Heart left ventricle (tissue), 16 donors: ENCODE measurements at places on chromosomes 5 and 9. TPM values are rescaled to one million over a fixed set of nuclear protein-coding genes. Genes with fewer than 3 reads are reported as not detected.

Gene SV2C
- total RNA-seq: 0.14 TPM

Gene FBP2
- total RNA-seq: not detected

Gene SPAG8
- 3.2 TPM for total RNA-seq

DNA sequence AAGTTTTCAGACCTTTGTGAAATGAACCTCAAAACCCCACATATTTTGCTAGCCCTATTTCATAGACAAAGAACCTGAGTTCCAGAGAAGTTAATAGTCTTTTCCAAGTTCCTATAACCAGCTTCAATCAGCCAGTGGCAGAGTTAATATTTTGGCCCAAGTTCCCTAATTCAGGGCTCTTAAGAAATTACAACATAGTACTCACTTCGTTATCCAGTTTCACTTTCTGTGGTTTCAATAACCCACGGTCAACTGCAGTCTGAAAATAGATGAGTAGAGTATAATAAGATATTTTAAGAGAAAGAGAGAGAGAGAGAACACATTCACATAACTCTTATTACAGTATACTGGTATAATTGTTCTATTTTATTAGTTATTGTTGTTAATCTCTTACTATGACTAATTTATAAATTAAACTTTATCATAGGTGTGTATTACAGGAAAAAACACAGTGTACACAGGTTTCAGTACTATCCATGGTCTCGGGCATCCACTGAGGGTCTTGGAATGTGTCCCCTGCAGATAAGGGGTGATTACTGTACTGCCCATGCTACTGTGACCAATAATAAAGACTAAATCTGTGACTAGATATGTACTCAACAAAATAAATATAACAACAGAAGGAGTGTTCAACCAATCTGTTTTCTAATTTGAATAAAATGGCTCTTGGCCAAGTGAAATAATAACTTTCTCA is 9.3 kb upstream of the MYOT start:
- DNase-seq: no peak
- peaks cover 12% of the 10 kb centered on the region for H3K4me1 ChIP-seq
- H3K27ac ChIP-seq: peak overlapping the region; percentile 60
- H3K36me3 ChIP-seq: peaks cover 4% of the 10 kb centered on the region
- H3K27me3 ChIP-seq: no peaks in the 10 kb centered on the region

DNA sequence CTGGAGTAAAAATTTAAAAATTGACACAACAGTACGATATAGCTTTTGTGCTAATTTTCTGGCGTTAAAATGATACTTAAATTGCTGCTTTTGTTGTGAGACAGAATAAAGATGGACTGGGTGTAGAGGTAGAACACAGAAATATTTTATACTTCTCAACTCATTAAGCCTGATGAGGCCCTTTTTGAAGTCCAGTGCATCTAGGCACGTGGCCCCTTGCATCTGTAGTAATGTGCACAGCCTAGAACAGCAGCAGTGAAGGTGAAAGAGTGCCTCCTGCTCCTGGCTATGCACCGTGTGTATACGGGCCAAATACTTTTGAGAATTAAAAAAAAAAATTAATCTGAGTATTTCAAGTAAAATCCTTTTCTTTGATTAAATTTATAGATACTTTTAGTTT is 115.6 kb downstream of the XRCC4 start:
- no peak overlapping the region for H3K4me3 ChIP-seq
- H3K27me3 ChIP-seq: no peaks in the 10 kb centered on the region
- DNase-seq: no peak
- no peaks in the 10 kb centered on the region for H3K4me1 ChIP-seq
- no peak overlapping the region for H3K27ac ChIP-seq

DNA sequence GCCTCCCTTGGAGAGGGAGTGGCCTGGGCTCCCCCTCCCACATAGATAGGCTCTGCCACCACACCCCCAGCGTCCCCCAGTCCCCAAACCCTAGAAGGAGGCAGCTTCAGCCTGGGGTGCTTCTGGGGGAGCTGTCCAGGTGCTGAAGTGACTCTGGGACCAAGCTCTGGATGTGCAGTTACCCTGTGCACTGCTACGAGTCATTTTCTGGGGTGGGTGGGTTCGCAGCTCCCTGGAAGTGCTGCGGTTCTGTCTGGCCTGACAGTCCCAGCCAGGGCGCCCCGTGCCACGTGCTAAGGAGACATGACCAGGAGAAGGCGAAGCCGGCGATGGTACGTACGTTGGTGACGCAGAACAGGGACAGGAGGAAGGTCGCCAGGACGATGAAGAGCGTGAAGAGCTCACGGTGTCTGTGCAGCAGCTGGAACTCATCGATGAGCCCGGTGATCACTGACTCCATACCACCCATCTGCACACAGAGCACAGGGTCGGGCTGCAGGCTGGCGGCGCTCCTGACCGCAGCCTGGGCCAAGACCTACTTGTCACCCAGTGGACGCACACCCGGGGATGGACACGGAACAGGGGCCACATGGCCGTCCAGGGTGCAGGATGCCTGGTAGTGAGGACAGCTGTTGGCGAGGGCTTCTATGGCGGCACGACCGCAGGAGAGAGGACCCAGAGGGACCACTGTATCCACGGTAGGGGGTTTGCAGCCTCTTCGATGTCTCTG is 35.7 kb downstream of the SLC6A3 start:
- no peaks in the 10 kb centered on the region for H3K4me1 ChIP-seq
- no peak overlapping the region for H3K4me3 ChIP-seq
- H3K27me3 ChIP-seq: peaks cover 12% of the 10 kb centered on the region
- no peaks in the 10 kb centered on the region for H3K36me3 ChIP-seq

Gene RLN2
- not detected for total RNA-seq

Gene ECM2
- total RNA-seq: 10.1 TPM

Gene MEIKIN
- not detected for total RNA-seq

DNA sequence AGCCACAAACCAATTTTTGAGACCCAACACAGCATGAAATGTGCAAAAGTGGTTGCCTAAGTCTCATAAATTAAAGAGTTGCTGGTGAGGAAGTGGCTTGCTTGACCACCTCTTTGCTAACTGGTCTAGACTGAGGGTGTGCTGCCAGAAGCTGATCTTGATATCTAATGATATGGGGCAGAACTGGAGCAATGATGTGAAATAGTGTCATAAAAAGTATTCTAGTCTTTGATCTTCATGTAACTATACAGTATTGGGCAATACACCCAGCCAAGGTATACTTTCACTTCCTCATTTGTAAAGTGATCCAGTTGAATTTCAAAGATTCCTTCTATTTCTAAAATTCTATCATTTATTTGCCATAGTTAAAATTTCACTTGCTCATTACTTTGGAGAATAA is 5.9 kb upstream of the YTHDC2 start:
- H3K4me3 ChIP-seq: no peak overlapping the region
- H3K4me1 ChIP-seq: peaks cover under 1% of the 10 kb centered on the region
- no peaks in the 10 kb centered on the region for H3K36me3 ChIP-seq
- H3K27ac ChIP-seq: no peak overlapping the region
- no peak for DNase-seq

Gene ARID3C
- total RNA-seq: not detected

DNA sequence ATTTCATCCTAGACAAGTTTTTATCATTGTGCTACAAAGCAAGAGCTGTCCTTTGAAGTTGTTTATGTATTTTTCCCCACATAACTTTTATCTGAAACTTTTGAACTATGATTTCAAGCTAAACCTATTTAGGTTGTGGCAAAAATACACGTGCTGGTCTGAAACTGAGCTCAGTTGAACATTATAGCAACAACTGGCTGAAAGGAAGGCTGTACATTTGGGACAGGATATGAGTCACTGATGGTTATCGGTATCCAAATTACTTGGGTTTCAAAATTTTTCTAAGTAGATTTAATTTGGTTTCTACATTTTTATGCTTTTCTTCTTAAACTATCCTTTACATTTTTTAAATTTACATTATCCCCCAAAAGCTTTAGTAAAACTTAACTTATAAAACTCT is 627.3 kb upstream of the NUDT12 start:
- no peak overlapping the region for H3K4me3 ChIP-seq
- H3K27ac ChIP-seq: no peak overlapping the region
- H3K36me3 ChIP-seq: no peaks in the 10 kb centered on the region
- H3K27me3 ChIP-seq: no peaks in the 10 kb centered on the region
- no peaks in the 10 kb centered on the region for H3K4me1 ChIP-seq
- DNase-seq: no peak

GRCh38 chr5:179268399-179268952 is 76.8 kb downstream of the ADAMTS2 start:
- H3K27me3 ChIP-seq: no peaks in the 10 kb centered on the region
- DNase-seq: no peak
- H3K27ac ChIP-seq: no peak overlapping the region

Gene NPDC1
- total RNA-seq: 72.4 TPM

Gene ORM2
- total RNA-seq: not detected

Gene PCDHB12
- total RNA-seq: 2.4 TPM

Gene CER1
- total RNA-seq: not detected

DNA sequence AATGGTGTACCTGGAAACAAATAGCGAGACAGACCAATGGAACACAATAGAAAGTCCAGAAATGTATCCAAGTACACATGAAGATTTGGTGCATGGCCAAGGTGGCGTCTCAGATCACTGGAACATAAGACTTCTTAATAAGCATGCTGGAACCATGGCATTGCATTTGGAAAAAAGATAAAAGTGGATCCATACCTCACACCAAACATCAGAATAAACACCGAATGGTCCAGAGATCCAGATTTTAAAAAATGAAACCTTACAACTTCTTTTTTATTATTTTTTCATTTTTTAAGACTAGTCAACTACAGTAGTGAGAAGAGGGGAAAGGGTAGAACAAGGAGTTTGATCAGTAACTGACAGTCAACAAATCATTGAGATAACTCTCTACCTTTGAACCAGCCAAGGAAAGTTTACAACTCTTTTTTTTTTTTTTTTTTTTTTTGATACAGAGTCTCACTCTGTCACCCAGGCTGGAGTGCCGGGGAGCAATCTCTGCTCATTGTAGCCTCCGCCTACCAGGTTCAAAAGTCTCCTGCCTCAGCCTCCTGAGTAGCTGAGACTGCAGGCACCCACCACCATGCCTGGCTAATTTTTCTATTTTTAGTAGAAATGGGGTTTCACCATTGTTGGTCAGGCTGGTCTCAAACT is 8.8 kb upstream of the DUSP1 start:
- no peaks in the 10 kb centered on the region for H3K36me3 ChIP-seq
- H3K27ac ChIP-seq: no peak overlapping the region
- H3K4me1 ChIP-seq: peaks cover 42% of the 10 kb centered on the region

DNA sequence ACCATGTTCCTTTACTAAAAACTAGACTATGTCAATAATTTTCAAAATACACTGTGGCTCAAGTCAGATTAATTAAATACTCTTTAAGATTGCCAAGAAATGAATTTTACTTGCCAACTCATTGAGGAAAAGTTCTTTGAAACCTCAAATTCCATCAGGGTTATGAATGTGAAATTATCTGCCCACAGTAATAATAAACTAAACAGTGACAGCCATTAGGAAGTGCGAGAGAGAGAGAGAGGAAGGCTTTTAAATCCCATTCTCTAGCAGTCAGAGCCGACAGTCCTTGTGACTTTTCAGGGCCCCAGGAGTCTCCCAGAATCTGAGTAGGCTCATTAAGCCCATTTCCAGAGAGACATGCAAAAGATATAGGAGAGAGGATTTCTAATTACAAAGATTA is 236.1 kb downstream of the MARCHF11 start:
- no peaks in the 10 kb centered on the region for H3K4me1 ChIP-seq
- no peak for DNase-seq
- no peak overlapping the region for H3K4me3 ChIP-seq
- no peak overlapping the region for H3K27ac ChIP-seq

GRCh38 chr5:13957032-13957645 is 12.7 kb upstream of the DNAH5 start:
- no peak overlapping the region for H3K4me3 ChIP-seq
- H3K27ac ChIP-seq: no peak overlapping the region
- H3K4me1 ChIP-seq: no peaks in the 10 kb centered on the region
- no peak for DNase-seq
- H3K36me3 ChIP-seq: no peaks in the 10 kb centered on the region

- H3K27me3 ChIP-seq: no peaks in the 10 kb centered on the region
- H3K4me3 ChIP-seq: no peak overlapping the region
- H3K27ac ChIP-seq: no peak overlapping the region
- no peaks in the 10 kb centered on the region for H3K36me3 ChIP-seq
- DNase-seq: no peak
- H3K4me1 ChIP-seq: no peaks in the 10 kb centered on the region
Measured at GRCh38 chr9:18037981-18038380, 436.0 kb upstream of the ADAMTSL1 start.

Gene ARHGEF39
- 0.11 TPM for total RNA-seq

- H3K27ac ChIP-seq: no peak overlapping the region
- peaks cover 18% of the 10 kb centered on the region for H3K4me1 ChIP-seq
- no peaks in the 10 kb centered on the region for H3K27me3 ChIP-seq
- no peak for DNase-seq
- H3K4me3 ChIP-seq: no peak overlapping the region
Measured at GRCh38 chr9:136021872-136022681, 60.9 kb upstream of the UBAC1 start.

DNA sequence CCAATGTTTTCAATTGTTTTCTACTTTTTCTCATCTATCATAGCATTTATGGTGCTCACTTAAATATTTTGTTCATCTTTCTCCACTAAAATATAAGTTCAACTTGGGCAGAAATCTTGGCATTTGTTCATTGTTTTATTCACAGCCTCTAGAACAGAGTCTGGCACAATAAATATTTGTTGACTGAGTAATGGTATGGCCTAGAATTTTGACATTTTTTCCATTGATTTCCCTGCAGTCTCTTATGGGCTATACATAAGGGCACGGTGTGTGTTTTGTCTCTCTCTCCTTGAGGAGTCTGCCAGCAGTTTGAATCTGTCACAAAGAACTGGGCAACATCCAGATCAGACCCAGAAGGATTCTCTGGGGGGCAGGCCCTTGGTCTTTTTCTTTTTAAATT is 379.7 kb downstream of the TMEM38B start:
- H3K27ac ChIP-seq: no peak overlapping the region
- no peak overlapping the region for H3K4me3 ChIP-seq
- DNase-seq: no peak
- H3K27me3 ChIP-seq: no peaks in the 10 kb centered on the region
- H3K36me3 ChIP-seq: no peaks in the 10 kb centered on the region

Gene CFAP157
- not detected for total RNA-seq

GRCh38 chr9:69731348-69731747 is 28.5 kb downstream of the PTAR1 start:
- H3K4me1 ChIP-seq: no peaks in the 10 kb centered on the region
- H3K27me3 ChIP-seq: no peaks in the 10 kb centered on the region
- no peak for DNase-seq
- H3K36me3 ChIP-seq: peaks cover 66% of the 10 kb centered on the region
- no peak overlapping the region for H3K4me3 ChIP-seq
- no peak overlapping the region for H3K27ac ChIP-seq

DNA sequence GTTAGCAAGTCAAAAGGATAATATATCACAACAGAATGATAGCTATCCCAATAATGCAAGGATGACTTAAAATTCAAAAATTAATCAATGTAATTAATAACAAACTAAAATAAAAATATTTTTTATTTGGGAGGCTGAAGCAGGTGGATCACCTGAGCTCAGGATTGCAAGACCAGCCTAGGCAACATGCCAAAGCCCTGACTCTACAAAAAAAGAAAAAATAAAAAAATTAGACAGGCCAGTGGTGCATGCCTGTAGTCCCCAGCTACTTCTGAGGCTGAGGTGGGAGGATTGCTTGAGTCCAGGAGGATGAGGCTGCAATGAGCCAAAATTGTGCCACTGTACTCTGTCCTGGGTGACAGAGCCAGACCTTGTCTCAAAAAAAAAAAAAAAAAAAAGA is 399.3 kb downstream of the ADGRV1 start:
- no peak overlapping the region for H3K4me3 ChIP-seq
- H3K4me1 ChIP-seq: no peaks in the 10 kb centered on the region
- no peak for DNase-seq
- no peaks in the 10 kb centered on the region for H3K36me3 ChIP-seq

GRCh38 chr5:132949136-132949535 is 14.3 kb downstream of the AFF4 start:
- no peak overlapping the region for H3K4me3 ChIP-seq
- peaks cover 43% of the 10 kb centered on the region for H3K4me1 ChIP-seq
- H3K27ac ChIP-seq: no peak overlapping the region
